Psoas muscle (tissue), 8 donors: ENCODE measurements at places on chromosomes 4 and X. TPM values are rescaled to one million over a fixed set of nuclear protein-coding genes. Genes with fewer than 3 reads are reported as not detected.

The DDIT4L gene
- polyA plus RNA-seq, result 84.2 TPM

The ARR3 gene
- polyA plus RNA-seq, result not detected

DNA sequence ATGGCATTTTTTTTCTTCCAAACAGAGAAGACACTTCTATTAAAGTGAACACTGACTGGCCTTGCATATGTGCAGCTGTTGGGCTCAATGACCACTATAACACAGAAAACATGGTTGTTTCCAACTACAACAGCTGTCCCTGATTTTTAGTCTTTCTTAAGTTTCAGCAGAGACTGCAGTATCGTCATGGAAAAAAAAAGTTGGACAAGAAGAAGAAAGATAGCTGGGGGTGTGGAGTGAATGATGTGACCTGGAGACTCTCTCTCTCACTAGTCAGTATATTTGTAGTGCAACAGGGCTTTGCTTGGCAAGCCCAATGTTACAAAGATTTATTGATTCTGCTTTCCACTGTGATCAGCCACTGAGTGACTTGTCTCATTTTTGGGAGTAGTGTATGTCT lies 29.5 kb upstream of the C4orf54 start:
- no peak for DNase-seq

DNA sequence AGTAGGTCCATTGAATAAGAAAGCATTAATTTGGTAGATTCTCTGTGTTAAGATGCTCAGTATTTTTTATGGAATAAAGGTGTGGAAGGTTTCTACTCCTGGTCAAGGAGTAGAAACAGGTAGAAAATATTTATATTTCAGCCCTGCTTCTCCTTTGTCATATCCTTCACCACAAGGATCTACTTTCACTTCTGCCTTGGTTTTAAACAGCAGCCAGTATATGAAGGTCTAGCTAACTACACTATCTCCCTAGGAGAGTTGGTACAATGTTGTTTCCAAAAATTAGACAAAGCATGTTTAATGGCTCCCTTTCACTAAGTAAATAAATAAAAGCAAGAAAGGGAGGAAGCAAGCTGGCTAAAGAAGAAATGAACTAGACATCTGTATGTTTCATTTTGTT lies 44.6 kb upstream of the GYPA start:
- DNase-seq, result no peak

- no peak for DNase-seq
These were observed 62.1 kb upstream of the KLF3 start for GRCh38 chr4:38601916-38602291.

DNA sequence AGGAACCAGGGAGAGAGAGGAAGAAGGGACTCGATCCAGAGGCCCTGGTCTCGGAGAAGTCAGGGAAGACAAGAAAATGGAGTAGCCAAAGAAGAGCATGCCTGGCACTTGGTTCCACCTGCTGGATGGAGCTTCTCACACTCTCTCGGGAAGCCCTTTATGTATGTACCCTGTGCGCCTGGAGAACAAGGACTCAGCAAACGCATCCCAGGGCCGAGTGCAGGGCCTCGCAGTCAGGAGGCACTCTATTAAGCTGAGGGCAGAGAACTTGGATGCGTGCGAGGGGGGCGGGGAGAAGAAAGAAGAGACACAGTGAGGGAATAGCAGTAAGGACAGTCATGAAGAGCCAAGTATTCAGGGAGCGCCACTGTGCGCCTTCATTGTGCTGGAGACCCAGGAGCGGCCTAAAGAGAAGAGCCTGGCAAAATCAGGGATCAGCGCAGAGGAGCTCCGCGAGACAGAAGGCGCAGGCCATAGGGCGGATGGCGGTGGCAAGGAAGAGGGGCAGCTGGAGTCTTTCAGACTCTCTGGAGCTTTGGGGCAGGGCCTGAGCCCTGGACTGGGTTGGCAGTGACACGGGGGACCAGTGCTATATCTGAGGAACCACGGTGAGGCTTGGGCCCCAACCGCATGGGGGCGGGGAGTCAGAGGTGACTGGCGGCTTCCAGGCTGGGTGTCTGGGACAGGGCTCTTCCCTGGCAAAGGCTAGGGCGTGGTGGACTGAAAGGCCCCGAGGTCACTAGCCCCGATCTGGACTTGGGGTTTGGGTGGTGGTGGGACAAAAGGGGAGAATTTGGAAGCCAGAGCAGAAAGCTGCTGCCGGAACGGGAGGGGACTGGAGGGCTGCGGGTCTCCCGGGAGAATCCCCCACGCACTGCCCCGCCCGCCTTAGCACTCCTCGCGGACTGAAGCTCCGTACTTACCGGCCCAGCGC lies 1.9 kb upstream of the SEPTIN6 start:
- no peak for DNase-seq

GRCh38 chr4:73620115-73620792 lies at the start of gene RASSF6:
Gene RASSF6, minus strand, starts transcription at chr4:73620436. Its CDS starts 8,641 bp downstream, at chr4:73611795.
- DNase-seq, result no peak

DNA sequence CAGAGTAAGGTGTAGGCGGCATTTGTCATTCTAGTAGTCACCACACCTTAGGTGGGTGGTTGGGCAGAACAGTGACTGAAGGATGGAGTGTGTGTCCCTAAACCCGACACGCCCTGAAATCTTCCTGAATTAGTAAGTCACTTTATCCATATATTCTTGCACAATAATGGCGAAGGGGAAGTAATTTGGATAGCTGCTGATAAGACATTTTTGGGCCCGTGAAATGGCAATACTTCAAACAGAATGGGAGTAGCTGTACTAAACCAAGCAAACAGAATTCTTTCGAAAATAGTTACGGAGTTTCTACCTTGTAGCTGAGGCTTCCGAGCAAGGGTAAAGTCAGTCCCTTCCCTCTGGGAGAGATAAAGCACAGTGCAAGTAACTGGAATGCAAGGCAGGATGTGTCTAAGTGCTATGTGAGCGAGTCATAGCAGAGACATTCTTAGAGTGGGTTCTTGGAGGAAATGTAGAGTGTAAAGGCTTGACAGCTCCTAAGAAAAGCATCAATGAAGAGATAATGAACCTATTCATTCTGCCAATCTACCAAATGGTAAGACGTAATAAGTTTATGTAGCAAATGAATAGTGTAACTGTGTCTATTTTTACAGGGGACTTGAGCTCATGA lies 72.8 kb downstream of the CLCN5 start:
- DNase-seq, result no peak

DNA sequence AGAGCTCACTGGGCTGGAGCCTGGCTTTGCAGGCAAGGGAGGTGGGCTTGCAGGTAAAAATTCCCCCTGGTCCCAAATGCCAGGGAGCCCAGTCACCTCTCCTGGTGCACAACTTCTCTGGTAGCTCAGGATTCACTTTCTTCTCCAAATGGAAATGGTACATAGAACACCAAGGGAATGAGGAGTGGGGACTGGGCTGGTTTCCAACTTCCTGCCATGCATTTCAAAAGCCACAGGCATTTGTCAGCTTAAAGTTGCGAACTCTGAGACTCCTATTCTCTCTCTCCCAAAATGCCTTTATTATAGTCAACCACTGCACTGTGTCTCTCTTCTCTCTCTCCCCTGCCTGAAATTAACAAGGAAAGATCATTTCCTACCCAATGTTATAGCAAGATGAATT lies 177.3 kb downstream of the GRIA3 start:
- DNase-seq, result no peak

DNA sequence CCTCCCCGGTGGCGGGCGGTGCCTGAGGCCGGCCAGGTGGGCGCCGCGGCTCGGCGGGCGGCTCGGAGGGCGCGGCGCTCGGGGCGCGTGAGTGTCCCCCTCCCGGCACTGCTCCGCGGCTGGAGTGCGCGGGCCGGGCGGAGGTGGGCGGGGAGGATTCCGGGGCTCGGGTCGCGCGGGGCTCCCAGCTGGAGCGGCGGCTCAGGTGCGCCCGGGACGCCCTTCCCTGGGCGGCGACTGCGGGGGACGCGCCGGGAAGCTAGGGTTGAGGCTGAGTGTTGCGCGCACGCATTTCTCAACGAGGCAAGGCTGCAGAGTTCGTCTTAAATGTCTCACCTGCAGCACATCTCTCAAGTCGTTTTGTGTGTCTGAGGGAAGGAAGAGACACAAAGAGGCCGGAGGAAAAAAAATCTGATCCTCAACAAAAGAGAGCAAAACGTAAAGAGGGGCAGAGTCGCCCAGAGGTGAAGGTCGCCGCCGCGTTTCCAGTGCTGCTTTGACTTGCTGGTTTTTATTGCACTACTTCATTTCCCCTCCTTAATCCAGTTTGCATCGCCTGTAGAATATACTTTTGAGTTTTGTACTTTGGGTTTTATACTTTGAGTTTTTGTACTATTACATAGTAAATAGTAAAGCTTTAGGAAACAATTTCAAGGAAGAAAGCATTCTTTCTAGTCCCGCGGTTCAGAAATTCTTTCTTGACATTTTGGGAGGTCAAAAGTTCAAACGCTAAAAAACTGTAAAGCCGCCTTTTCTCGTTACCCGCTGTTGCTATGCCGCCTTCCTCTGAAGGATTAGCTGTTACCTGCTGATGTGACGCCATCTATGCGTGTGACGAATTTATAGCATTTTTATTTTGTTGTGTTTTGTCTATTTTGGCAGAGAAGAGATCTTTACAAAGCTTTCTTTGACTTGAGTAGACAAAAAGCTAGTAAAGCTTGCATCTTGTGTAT lies 106.5 kb upstream of the STOX2 start:
- DNase-seq, result no peak
